Activated CD8-positive, alpha-beta T cell treated with anti-CD3 and anti-CD28 coated beads for 36 hours (primary cell): ENCODE measurements at places on chromosomes 5 and 9. TPM values are rescaled to one million over a fixed set of nuclear protein-coding genes. Genes with fewer than 3 reads are reported as not detected.

DNA sequence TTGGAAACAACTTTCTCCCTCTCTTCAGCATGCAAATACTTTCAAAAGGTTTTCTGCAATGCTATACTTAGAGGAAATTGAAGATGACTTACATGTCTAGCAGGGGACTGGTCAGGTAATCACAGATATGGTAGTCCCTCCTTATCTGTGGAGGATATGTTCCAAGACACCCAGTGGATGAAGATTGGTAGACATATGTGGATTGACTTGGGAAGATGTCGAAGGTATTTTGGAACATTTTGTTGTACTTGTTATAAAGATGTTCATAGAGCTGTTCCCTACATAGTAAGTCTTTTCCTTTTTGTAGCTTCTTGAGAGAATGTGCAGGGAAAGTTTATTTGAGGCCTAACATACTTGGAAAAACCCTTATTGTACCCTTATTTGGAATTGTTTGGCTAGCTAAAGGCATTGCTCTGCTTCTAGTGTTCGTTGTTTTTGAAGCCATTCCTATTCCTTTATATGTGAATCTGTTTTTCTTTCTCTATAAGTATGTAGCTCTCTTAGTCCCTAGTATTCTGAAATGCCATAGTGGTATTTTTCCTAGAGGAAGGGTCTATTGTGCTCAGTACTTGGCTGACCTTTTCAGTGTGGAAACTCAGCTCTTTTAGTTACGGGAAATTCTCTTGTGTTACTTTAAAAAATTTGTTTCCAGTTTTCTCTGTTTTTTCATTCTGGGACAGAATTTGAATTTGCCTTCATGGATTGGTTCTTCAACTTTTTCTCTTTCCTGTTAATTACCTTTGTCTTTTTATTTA, 25.7 kb downstream of the GPR151 start:
- DNase-seq = no peak

The C5orf58 gene
- not detected for total RNA-seq

The DCTN3 gene
- 61.0 TPM for total RNA-seq

DNA sequence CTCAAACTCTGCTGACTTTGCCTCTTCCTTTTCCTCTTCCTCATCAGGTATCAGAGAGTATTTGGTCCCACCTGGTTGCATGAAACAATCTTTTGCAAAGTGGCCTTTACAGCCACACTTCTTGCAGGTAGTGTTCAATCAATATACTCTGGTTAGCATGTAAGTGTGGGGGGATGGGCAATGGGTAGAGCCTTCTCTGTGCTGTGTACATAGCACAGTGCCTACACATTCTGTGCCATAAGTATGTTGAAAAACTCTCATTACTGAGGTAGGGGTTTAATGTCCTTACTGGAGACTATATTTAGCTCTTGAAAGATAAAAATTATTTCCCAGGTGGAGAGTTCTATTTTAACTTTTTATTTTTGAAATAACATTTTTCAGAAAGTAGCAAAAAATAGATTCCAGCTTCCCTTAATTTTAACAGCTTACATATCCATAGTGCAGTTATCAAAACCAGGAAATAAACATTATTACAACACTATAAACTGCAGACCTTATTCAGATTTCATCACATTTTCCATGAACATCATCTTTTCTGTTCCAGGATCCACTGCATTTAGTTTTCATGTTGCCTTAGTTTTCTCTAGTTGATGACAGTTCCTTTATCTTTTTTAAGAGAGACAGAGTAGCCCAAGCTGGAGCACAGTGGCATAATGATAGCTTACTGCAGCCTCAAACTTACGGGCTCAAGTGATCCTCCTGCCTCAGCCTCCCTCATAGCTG, 15.1 kb downstream of the TTC1 start:
- no peak for DNase-seq

DNA sequence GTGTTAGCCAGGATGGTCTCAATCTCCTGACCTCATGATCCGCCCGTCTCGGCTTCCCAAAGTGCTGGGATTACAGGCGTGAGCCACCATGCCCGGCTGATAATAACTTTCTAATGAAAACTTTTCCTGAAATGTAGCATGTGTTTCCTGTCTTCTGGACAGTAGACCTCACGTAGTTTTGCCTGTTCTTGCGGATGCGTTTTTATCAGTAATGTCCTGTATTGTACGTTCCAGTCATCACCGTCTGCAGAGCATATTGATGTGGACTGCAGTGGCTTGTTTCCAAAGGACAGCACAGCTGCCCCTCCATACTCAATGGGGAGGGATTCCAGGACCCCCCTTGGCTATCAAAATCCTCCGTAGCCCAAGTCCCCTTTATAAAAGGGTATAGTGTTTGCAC, 12.8 kb downstream of the EXOC3 start:
- DNase-seq = no peak

The EFNA5 gene
- not detected for total RNA-seq

The FOXD1 gene
- total RNA-seq = 0.99 TPM

The DOCK8 gene
- 163 TPM for total RNA-seq

DNA sequence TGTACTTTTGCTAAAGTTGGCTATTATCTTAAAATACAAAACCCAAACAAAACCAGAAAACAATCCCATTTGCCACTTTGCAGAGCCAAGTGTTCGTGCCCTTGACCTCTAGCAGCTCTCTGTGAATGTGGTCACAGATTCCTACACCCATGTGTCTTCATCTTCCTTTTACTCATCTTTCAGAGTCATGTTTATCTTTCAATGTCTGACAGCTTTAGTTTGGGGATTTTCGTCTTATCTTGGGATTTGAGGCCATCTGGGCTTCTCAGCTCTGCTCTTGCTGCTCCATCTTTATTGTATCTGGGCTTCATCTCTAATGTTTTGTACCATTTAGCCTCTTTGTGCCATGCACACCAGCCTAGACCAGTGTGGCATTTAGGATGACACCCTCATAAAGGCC, 81.0 kb downstream of the DAPK1 start:
- DNase-seq = no peak

The NMRK1 gene
- 16.9 TPM for total RNA-seq

DNA sequence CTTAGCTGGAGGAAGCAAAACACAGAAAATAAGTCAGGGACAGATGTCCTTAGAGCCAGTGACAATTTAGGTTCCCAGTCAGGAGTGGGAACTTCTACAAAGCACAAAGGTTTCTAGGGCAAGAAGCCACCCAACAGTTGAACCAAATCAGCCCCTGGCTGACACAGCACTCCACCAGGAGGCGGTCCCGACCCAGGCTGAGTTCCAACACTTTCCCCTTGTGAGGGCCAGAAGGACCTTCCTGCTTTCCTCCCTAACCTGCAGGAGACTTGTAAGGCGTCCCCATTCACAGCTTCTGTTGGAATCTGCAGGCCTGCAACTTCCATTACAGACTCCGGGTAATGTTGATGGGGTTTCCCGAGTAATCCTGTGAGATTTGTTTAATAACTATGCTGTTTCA, 416.4 kb upstream of the IRX1 start:
- no peak for DNase-seq

- DNase-seq = peak; percentile 23
These were observed 3.9 kb downstream of the STC2 start for GRCh38 chr5:173324115-173325001.
